Activated CD4-positive, alpha-beta memory T cell treated with anti-CD3 and anti-CD28 coated beads for 36 hours (primary cell): ENCODE measurements at places on chromosomes 12 and 14. TPM values are rescaled to one million over a fixed set of nuclear protein-coding genes. Genes with fewer than 3 reads are reported as not detected.

The SOAT2 gene
- total RNA-seq, result 1.5 TPM

GRCh38 chr12:109449845-109450532 is 27.1 kb downstream of the KCTD10 start:
- no peak for DNase-seq
- H3K4me1 ChIP-seq, result no peaks in the 10 kb centered on the region
- no peaks in the 10 kb centered on the region for H3K27me3 ChIP-seq
- H3K27ac ChIP-seq, result no peak overlapping the region

The STAB2 gene
- not detected for total RNA-seq

DNA sequence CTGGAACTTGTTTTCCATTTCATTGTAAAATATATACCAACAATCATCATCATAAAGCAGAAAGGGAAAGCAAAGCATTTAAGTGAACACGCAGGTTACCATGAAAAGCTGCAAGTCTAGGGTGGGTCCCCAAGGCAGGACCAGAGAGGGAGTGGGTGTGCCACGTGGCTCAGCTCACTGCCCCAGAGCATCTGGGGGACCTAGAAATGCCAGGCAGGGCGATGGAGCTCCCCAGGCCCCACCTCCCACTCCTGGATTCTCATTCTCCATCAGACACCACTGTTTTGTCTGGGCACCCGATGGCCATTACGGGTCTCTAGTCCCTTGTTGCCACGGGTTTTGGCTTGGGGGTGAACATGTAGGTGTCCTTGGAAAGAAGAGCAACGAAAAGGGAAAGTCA is 34.7 kb downstream of the BCL11B start:
- H3K27me3 ChIP-seq, result no peaks in the 10 kb centered on the region
- H3K4me1 ChIP-seq, result peaks cover 88% of the 10 kb centered on the region
- no peak for DNase-seq
- H3K27ac ChIP-seq, result peak overlapping the region; percentile 96

The BEGAIN gene
- total RNA-seq, result 3.4 TPM

- no peaks in the 10 kb centered on the region for H3K36me3 ChIP-seq
- no peaks in the 10 kb centered on the region for H3K4me1 ChIP-seq
- no peak overlapping the region for H3K4me3 ChIP-seq
- DNase-seq, result no peak
These were observed 74.9 kb downstream of the PAWR start for GRCh38 chr12:79615596-79616560.

DNA sequence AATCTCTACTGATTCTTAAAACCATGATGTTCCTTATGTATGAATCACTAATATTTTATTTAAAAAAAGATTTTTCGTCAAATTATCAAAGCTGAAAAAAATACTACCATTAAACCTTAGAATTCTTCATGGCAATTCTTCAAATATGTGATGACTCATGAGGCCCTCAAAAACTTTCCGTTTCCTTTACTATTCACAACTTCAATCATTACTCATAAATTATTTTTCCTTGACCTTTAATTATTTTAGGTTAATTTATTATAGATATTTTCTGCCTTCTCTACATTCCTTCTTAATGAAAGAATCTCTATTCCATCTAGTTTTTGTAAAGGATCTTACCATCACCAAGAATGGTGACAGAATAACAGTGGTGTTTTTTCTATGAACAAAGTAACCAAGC is 162.1 kb upstream of the SOX5 start:
- H3K4me1 ChIP-seq, result no peaks in the 10 kb centered on the region
- H3K27ac ChIP-seq, result no peak overlapping the region
- no peaks in the 10 kb centered on the region for H3K27me3 ChIP-seq
- H3K36me3 ChIP-seq, result no peaks in the 10 kb centered on the region
- no peak for DNase-seq

DNA sequence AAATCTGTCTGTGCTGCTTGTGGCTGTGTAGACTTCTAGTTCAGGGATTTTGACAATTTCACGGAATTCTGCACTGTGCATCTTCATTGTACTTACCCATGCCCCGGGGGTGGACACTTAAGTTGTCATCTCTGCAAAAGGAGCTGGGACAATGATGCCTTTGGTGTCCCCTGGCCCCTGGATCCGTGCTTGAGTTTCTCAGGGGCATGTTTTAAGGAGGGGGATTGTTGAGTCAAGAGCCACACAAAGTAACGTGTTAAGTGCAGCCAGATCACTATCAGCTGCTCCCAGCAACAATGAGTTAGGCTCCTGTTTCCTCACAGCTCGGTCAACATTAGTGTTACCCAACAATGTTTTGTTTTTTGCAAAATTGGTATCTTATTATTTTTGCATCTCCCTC is 305.0 kb upstream of the DIO3 start:
- DNase-seq, result no peak
- H3K4me3 ChIP-seq, result no peak overlapping the region
- peaks cover 7% of the 10 kb centered on the region for H3K4me1 ChIP-seq
- peaks cover 15% of the 10 kb centered on the region for H3K27me3 ChIP-seq

DNA sequence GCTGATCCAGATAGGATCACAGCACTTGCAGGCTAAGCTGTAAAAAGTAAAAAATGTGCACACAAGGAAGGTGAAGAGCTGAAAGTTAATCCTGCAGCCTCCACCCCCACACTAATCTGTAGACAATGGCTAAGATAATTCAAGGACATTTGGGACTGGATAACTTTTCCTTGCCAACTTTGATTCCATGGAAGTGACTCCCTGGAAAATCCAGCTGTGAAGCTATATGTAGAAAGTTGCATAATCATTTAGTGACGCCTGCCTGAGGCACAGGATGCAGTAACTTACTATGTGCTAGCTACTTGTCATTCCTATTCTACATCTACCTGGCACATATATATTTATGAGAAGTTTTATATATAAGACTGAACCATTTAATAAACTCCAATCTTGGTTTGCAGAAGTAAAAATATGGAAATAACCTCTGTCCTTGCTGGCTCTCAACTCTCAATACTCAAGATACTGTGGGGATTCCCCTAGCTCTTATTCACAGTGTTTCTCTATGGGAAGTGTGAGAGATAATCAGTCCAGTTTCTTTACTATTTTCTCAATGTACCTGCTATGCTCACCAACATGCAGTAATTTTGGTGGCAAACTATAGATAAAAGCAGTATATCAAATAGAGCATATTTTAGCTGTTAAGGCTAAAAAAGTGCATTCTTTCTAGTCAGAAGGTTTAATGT is 14.8 kb downstream of the LDHB start:
- peak overlapping the region; percentile 52 for H3K27ac ChIP-seq
- H3K27me3 ChIP-seq, result no peaks in the 10 kb centered on the region
- no peak for DNase-seq
- H3K36me3 ChIP-seq, result peaks cover 80% of the 10 kb centered on the region

DNA sequence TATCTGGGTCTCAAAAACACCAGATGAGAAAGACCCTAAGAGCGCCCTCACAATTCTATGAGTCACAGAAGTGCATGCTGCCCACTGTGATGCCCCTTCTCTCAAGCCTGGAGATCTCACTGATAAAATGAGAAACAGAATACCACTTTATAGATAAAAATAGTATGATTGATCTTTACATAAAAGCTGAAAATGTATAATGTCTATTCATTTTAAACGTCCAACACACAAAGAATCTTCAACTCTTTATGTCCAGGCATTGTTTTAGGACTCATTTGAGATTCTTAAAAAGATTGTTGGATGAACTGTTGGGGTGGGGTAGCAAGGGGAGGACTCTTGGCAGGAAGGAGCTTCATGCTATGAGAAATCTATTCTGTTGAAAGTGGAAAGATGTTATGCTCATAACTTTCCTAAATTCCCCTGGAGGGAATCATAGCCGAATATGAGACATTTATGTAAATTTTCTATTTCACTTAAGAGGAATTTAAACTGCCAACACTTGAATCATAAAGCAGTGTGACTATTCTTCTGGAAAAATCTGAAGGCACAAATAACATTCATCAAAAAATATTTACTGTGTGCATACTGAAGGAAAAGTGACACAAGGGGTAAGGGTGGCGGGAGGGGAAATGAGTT is 174.6 kb downstream of the STXBP6 start:
- no peak overlapping the region for H3K27ac ChIP-seq
- no peaks in the 10 kb centered on the region for H3K36me3 ChIP-seq
- no peak for DNase-seq
- H3K27me3 ChIP-seq, result peaks cover 7% of the 10 kb centered on the region

GRCh38 chr14:105075379-105076295 is 10.4 kb upstream of the GPR132 start:
- H3K27ac ChIP-seq, result no peak overlapping the region
- no peak overlapping the region for H3K4me3 ChIP-seq
- peaks cover 3% of the 10 kb centered on the region for H3K27me3 ChIP-seq
- peaks cover 30% of the 10 kb centered on the region for H3K4me1 ChIP-seq
- peak; percentile 58 for DNase-seq

The HPD gene
- not detected for total RNA-seq

DNA sequence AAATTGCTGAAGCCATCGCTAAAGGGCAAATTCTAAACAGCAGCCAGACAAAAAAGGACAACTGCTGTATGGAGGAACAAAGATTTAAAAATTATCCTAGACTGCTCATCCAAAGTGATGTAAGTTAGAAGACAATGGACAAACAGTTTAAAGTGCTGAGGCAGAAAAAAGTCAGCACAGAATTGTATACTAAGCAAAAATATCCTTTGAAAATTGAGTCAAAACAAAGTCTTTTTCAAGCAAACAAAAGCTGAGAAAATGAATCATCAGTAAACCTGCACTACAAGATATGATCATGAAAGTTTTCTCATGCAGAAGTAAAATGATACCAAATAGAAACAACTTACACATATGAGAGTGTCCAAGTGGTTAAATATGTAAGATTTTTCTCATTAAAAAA is 43.6 kb downstream of the EML5 start:
- H3K27me3 ChIP-seq, result no peaks in the 10 kb centered on the region
- H3K4me3 ChIP-seq, result no peak overlapping the region
- no peak for DNase-seq
- no peaks in the 10 kb centered on the region for H3K4me1 ChIP-seq
- H3K36me3 ChIP-seq, result peaks cover 2% of the 10 kb centered on the region

DNA sequence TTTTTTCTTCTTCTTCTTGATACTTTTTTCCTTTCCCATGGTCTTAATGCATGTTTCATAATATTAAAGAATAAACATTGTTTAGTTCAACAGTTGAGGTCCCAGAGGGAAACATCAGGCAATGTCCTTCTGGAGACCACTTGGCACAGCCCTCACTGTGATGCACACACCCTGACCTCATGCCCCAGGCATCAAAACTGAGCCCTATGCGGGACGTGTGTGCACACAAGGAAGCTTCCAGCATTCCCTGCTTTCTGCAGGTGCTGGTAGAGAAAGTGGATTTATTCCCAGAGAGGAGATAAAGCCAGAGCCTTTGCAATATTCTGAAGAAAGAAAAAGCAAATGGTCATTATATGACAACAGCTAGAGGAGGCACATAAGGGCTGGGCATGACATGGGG is 16.0 kb upstream of the CMKLR1 start:
- H3K4me1 ChIP-seq, result no peaks in the 10 kb centered on the region
- H3K27me3 ChIP-seq, result peaks cover 8% of the 10 kb centered on the region
- H3K4me3 ChIP-seq, result no peak overlapping the region

GRCh38 chr12:107478881-107479280 is 206.7 kb upstream of the PWP1 start:
- H3K4me1 ChIP-seq, result peaks cover 10% of the 10 kb centered on the region
- H3K4me3 ChIP-seq, result no peak overlapping the region

- no peaks in the 10 kb centered on the region for H3K36me3 ChIP-seq
- peak overlapping the region; percentile 46 for H3K4me3 ChIP-seq
- peak; percentile 75 for DNase-seq
- H3K27me3 ChIP-seq, result no peaks in the 10 kb centered on the region
- H3K27ac ChIP-seq, result peak overlapping the region; percentile 93
These were observed 8.7 kb upstream of the WDR89 start for GRCh38 chr14:63650256-63650952.

DNA sequence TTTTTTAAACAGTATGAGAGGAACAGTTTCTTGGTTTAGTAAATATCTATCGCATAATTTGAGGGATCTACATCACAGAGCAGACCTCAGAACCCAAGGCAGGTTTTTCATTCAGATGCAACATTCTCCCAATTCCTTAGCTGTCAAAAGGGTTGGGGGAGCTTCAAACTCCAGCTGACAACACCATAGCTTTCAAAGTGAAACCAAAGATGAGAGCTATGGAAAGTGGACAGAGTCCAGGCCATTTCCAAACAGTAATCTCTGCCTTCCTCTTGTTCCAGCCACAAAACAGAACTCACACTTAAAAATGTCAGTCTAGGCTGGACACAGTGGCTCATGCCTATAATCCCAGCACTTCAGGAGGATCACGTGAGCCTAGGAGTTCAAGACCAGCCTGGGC is 87.8 kb downstream of the SPRING1 start:
- no peak overlapping the region for H3K27ac ChIP-seq
- no peak for DNase-seq
- peaks cover 11% of the 10 kb centered on the region for H3K27me3 ChIP-seq

DNA sequence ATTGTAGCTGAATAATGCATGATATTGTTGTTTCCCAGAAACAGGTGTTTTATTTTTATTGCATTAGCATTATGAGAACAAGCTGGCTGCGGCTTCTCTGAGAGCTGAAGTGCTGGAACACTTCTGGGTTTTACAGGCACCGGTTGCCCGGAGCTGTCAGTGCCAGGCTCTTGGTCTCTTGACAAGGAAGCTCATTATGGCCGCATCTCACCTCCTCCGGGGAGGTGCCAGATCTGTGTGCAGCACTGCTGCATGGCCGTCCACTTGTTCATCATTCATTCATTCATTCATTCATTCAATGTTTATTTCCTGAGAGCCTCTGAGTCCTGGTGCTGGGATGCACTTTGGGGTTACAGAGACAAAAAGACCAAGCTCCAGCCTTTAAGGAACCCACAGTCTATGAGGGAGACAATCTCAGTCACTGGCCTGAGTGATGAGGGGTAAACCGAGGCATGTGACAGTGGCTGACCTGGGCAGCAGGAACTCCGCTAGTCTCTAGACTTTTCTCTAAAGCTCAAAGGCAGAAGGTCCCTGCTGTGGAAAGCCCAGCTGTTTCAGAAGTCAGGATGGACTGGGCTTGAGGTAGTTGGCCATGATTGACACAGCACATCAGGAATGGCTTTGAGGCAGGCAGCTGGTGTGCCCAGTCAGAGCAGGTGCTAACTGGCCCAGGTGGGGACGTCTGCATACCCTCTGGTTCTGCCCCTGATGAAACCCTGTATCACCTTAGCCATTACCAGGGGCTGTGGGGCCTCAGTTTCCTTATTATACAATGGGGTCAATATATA is 181.0 kb downstream of the ADGRD1 start:
- peaks cover 2% of the 10 kb centered on the region for H3K27me3 ChIP-seq
- no peak overlapping the region for H3K4me3 ChIP-seq
- no peaks in the 10 kb centered on the region for H3K36me3 ChIP-seq
- no peak overlapping the region for H3K27ac ChIP-seq
- no peaks in the 10 kb centered on the region for H3K4me1 ChIP-seq

- no peak overlapping the region for H3K4me3 ChIP-seq
- DNase-seq, result no peak
- H3K27ac ChIP-seq, result no peak overlapping the region
- H3K27me3 ChIP-seq, result no peaks in the 10 kb centered on the region
These were observed 36.3 kb upstream of the PDZRN4 start for GRCh38 chr12:41151793-41152192.
